ENCODE measurements at places on chromosomes 4 and X.
A peak's percentile ranks its signal among the peaks of the same experiment; 100 is the strongest.

DNA sequence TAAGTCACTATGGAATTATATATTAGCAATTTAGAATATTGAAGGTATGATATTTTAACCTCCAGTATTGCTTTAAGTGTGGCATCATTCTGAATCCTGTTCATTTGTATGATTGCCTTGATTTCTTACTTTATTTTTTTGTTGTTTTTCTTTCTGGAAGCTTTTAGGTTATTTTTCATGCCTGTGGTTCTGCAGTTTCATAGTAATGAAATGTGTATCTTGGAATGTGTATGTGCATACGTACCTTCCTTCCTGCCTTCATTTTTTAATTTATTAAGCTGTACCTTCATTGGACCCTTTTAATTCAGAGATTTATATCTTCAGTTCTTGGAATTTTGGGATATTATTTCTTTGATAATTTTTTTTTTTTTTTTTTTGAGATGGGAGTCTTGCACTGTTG, 22.1 kb downstream of the CPEB2 start:
- DNase-seq, result no peak

GRCh38 chrX:132367314-132367713, 121.5 kb downstream of the MBNL3 start:
- no peak for DNase-seq

- no peak for DNase-seq
These were observed 24.8 kb downstream of the PDGFC start for GRCh38 chr4:156946516-156947424.

DNA sequence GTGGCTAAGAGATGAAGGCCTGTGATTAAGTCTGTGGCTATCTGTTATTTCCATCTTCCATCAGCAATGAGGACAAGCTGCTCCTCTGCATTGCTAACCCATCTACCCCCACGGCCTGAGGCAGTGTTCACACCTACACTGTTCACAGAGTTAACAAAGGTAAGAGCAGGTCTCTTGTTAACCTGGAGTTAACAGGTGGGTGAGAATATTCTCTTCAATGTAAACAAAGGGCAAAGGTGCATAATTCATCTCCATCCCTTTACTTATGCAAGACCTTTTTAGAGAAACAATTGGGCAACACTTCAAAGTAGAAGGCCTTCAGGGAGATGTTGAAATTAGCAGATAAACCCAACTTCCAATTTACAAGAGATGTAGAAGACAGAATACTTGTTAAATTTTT, 2.8 kb downstream of the SLC35A2 start:
- no peak for DNase-seq

DNA sequence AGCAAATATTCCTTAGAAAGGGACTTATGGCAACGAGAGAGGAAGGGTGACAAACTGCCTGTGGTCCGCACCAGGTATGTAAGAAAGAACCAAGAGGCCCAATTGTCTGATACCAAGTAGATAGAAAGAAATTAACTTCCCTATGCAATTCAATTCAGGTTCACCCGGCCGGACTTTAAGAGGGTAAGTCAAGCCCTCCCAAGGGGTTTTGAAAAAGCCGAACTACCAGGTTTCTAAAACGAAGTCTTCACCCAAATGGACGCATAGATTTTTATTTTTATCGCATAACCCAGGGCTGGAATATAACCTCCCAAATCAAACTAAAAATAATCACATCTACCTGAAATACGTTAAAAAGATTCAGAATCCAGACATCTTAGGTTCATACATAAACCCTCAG, 1.6 kb upstream of the MAB21L2 start:
- no peak for DNase-seq

- no peak for DNase-seq
These were observed 58.2 kb upstream of the DYNLT3 start for GRCh38 chrX:37905436-37906147.

DNA sequence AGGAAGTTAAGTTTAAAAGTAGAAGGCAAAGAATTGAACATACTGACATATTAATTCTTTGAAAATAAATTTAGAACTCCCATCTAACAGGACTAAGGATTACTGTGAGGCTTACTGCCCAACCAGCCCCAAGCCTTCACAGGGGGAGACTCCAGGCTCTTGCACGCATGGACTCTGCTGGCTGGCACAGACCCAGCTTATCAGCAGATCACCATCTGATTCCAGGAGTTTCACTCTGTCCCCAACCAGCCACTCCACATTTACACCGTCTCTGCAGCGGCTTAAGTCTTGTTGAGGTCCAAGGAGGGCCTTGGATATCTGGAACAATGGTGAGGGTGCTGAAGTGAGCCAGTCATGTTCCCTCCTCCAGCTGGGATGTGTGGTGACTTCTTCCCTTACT, 16.4 kb upstream of the OTUD4 start:
- no peak for DNase-seq

DNA sequence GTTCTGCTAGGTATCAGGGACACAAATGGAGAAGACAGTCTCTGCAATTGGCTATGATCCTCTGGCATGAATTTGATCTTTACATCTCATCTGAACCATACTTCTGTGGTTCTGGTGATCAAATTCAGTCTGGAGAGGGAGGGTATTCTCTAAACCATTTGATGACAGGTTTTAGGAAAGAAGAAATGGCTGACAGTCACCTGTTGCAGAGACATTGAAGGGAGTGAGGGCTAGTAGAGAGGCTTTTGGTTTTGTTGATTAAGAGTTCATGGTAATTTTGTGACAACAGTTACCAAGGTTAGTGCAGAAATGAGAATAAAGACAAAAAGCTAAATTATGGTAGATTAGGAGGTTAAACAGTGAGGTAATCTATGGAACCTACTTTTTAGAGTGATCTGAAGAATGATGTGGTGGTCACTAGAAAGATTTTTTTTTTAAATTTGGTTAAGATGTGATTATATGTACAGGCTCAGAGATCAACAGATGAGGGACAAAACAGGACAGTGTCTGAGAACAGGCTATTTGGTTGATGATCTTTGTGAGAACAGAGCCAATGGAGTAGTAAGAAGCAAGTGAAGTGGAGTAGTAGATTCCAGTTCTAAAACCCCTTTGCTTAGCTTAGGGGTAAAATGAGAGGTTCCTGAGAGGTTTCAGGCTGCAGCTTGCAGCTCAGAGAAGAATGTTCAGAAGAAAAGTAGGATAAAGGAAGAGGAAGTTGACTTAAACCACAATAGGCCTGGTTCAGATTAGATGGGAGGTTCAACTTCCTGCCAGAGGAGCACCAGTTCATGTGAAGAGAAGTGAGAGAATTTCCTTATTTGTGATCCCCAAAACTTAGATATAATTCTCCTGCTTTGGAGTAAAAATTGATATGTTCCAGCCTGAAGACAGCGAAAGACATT, 34.7 kb downstream of the VSIG4 start:
- no peak for DNase-seq

DNA sequence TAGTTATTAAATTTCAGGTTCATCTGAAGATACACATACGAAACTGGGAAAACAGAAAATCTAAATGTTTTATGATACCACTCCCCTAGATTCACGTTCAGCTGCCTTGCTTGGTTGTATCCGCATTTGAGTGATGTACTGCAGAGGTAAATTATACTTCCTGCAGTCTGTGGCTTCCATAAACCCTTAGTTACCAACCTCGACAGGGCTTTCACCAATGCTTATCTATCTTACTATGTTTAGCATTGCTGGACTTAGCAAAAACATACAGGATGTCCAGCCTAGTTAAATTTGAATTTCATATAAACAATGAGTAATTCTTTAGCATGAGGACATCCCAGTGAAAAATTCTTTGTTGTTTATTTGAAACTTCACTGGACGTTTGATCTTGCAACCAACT, 108.8 kb downstream of the TMA16 start:
- DNase-seq, result no peak

DNA sequence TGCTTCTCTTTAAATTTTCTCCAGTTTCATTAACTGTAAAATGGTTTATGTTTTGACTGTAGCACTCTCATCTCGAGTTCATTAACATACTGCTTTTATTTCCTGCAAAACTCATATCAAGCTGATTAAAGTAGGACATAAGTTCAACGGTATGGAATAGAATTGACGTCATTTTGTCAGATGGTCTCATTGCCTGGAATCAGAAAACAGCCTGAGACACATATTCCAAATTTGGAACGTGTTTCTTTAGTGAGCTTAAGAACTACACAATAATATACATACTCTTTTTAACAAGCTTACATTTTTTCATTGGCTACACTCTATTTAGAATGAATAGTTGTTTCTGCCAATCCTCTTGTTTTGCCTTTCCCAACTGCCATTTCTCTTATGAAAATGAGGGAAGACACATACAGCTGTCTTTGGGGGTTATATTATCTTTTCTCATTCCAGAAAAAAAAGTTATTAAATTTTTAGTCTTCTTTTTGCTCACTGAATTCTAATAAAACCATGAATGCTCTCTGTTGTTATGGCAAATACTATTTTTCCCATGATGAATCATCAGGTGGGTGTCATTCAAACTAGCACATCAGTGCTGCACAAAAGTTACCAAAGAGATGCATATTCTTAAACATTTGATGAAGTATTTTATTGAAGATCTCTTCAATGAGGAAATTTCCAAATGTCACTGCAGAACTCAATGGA, 162.8 kb downstream of the GABRB1 start:
- no peak for DNase-seq

DNA sequence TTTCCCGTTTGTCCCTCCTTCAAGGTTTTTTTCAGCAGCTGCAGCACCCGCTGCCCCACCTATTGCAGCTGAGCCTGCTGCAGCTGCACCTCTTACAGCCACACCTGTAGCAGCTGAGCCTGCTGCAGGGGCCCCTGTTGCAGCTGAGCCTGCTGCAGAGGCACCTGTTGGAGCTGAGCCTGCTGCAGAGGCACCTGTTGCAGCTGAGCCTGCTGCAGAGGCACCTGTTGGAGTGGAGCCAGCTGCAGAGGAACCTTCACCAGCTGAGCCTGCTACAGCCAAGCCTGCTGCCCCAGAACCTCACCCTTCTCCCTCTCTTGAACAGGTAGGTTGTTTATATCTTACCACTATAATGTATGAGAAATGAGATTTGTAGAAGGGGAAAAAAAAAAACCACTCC, 4.5 kb downstream of the PRR27 start:
- DNase-seq, result no peak

- no peak for DNase-seq
These were observed 19.3 kb upstream of the DUSP9 start for GRCh38 chrX:153627675-153628111.

GRCh38 chr4:176187624-176188023, 7.8 kb downstream of the SPATA4 start:
- DNase-seq, result no peak

GRCh38 chr4:4502694-4503311, 39.0 kb downstream of the STX18 start:
- no peak for DNase-seq

- DNase-seq, result peak; percentile 46
These were observed 44.4 kb upstream of the TMSB15B start for GRCh38 chrX:103918050-103918449.

- no peak for DNase-seq
These were observed 67.8 kb downstream of the SMC1A start for GRCh38 chrX:53354669-53355068.

DNA sequence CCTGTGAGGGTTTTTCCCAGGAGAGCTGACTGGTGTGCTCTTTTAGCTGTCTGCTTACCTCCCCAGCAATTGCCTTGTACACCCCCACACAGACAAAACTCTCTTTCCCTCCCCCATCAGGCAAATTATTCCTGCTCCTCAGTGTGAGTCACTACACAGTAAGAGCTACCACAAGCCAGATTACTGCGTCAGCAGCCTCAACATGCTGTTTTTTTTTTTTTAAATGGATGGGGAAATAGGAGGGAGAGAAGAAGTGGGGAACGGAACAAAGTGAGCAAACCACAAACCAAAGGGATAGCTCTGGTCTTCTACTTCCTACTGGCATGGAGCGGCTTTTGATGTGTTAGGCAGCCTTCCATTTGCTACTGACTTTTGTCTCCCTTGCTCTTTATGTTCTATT, 107.5 kb upstream of the ACSL4 start:
- no peak for DNase-seq
